ENCODE measurements at places on chromosomes 4 and X.

DNA sequence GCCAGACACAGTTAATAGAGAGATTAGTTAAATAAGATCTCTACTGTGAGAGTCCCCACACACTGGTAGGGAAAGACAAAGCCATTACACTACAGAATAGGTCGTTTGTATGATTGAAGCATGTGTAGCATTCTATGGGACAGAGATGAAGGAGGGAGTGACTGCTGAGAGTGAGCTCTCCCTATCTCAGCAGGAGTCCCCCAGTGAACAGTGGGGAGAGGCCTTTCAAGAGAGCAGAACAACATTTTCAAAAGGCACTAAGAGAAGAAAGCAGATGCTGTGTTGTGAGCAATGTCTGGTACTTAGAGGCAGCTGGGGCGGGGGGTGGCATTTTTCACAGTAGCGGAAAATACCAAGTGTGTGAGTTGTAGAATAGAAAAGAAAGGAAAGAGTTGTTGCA is 413.6 kb downstream of the AFF2 start:
- no peak for DNase-seq

GRCh38 chrX:68659385-68659784 is 11.9 kb downstream of the STARD8 start:
- no peak for DNase-seq

DNA sequence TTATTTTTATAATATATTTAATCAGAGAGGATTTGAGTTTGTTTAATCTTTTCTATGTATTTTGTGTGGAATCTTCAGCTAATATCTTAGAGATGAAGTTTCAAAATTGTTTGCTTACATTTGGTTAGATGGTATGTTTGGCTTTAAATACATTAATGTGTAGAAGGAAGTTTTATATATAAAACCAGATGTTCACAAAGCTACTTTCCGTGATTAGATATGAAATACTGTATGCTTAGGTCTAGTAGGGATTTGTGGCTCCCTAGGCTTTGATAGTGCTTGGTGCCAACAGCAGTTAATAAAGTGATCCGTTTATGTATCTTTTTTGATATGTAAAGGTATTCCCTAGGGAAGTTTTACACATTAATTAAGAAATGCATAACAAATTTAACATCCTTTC is 223.0 kb downstream of the ARHGAP10 start:
- DNase-seq, result no peak

DNA sequence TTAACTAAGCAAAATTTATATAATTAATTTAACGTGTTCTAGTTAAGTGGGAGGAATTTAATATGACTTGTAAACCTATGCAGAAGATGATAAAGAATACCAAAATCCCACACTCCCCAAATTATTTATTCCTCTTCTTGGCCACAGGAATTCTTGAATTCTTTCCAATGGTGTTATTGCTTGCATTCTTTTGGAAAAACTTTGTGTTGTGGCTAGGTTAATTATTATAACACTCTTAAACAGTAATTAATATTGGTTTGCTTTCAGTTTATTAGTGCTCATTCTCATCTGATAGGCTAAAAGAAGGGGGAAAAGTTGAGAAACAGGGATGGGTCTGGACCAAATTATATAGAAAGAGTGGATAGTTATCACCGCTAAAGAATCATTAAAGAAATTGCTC is 141.5 kb upstream of the PABPC4L start:
- DNase-seq, result no peak

- DNase-seq, result no peak
Measured at GRCh38 chrX:74511704-74512103, 90.4 kb downstream of the SLC16A2 start.

DNA sequence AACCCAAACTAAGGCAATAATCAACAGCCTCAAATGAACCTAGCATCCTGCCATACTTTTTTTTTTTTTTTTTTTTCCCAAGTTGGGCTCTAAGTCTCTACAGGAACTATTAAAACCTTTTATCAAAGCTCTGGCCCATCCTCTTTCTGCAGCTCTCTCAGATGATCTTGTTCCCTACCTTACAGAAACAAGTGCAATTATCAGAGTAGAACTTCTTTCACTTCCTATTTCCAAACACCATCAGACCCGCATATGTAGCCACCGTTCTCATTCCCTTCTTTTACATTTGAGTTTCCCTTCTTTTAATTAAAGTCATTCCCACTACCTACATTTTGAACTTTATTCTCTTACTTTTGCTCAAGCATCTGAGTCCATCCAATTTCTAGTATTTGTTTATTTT is 690.6 kb downstream of the DMD start:
- no peak for DNase-seq

- no peak for DNase-seq
Measured at GRCh38 chrX:129759576-129760061, 20.1 kb upstream of the SASH3 start.

- no peak for DNase-seq
Measured at GRCh38 chrX:68429216-68429615, 4.1 kb downstream of the OPHN1 start.

DNA sequence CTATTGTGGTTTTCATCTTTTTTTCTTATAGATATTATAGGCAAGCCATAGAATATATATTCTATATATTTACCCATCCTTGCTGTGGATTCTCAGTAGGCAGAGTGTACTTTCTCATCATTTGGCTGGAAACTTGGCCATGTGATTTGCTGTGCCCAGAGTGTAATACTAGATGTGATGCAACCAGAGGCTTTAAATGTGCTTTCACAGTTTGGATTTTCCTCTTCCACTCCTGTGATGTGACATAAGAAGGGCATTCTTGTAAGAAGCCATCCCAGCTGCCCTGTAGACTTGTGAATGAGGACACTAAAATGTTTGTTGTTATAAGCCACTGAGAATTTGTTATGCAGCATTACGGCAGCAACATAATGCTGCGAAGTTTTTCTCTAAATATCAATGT is 10.4 kb upstream of the HPGDS start:
- no peak for DNase-seq

DNA sequence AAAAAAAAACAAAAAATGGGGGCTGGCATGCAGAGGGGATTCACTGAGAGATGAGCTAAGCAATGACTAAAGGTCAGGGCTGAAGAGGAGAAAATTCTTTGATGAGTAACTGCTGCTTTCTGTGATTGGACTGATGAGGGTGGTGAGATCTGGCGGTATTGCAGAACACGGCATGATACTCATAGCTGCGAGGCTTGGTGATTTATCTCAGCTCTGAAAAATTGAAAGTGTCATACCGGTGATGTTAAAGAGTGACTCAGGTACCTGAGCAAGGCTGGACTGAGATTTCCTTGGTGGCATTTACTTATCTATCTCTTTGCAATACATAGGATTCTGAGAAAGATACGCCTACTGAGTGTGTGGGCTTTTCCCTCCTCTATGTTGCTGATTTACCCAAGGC is 204.1 kb upstream of the DDX53 start:
- DNase-seq, result no peak

GRCh38 chr4:124846306-124846705 is 133.8 kb upstream of the ANKRD50 start:
- DNase-seq, result no peak

DNA sequence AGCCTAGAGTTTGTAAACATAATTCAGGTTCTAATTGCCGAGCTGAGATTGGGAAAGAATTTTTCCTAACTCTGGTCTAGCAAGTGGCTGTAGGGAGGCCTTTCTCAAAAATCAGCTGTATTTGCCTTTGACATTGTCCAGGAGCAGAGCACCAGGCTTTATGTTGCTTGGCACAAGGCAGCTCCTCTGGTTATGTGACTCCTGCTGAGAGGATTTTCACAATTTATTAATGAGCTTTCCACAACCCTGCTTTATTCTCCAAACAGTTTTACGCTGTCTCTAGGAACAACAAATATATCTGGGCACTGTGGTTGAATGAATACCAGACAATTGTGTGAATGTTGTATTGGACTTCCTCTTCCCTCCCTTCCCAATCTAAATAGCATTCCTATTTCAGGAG is 14.9 kb downstream of the LSM6 start:
- no peak for DNase-seq

DNA sequence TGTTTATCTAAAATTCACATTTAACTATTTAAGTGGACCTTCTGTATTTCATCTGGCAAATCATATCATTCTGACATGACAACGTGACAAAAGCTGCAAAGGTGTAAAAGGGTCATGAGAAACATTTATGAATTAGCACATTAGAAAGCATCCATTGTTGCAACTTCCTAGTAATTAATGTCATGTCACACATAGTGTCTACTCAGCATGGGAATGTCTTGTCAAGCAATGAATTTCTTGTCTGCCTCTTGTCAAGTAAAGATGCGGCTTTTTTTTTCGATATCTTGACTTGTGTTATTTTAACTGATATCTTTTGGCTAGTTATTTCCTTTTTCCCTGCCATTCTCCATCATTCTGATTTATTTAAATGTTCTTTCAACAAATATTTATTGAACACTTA is 463.5 kb upstream of the CXorf51B start:
- DNase-seq, result no peak

- DNase-seq, result no peak
Measured at GRCh38 chr4:39713691-39714090, 15.8 kb downstream of the UBE2K start.

DNA sequence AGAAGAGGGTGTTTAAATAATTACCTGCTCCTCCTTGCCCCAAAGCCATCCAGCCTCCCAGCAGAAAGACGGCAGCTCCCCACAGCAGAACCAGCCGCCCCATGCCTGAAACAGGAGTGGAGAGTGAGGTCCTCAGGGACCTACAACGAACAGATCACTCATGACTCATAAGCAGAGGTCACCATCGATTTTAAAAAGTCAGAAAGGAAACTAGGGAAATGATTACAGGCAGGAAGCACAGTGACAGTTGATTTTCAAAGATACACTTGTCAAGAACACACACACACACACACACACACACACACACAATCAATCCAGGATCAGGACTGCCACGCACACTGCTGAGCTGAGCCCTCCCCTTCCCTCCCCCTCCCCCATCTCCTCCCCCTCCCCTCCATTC is at the start of gene CRLF2:
Gene CRLF2 (minus strand): TSS at position 118 of the 400 bp plus-strand sequence. CDS start 15 bp downstream, at position 103.
- DNase-seq, result no peak

GRCh38 chr4:10077483-10078335 is 38.9 kb downstream of the WDR1 start:
- no peak for DNase-seq

DNA sequence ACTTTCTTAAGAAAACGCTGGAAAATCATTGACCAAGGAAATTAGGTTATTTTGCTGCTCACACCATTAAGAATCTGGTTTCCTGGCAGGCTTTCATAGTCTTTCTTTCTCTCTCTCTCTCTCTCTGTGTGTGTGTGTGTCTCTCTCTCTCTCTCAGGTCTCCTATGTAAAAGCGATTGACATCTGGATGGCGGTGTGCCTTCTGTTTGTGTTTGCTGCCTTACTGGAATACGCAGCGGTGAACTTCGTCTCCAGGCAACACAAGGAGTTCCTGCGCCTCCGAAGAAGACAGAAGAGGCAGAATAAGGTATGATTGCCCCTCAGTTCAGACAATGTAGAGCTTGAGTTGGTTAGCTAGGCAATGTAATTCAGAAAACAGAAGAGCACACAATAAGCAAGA is 161.2 kb downstream of the GLRA2 start:
- no peak for DNase-seq

DNA sequence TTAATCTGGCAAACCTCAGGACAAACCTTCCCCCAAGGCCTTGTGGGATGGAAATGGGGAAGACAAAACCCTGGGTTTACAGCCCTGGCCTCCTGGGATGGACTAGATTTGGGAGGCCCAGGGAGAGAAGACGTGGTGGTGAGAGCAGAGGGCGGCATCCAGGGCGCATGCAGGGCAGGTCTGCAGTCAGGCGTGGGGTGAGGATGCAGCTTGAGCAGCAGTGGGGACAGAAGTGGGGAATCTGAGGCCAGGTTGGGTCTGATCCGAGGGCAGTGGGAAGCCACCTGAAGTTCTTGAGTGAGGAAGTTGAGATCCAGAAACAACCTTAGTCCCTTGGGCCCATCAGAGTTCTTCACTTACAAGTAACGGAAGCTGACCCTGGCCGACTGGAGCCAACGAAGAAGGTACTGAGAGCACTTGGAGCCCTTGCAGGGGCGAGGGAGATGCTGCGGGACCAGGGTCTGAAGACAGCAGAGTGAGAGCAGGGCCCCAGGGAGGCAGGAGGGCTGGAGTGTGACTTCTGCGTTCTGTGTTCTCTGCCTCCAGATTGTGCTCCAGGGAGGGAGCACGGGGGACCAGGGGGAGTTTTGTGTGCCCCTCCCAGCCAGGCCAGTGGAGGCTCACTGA is 42.0 kb upstream of the GPR78 start:
- DNase-seq, result no peak

GRCh38 chr4:38105475-38106220 is 145.4 kb downstream of the PTTG2 start:
- no peak for DNase-seq

DNA sequence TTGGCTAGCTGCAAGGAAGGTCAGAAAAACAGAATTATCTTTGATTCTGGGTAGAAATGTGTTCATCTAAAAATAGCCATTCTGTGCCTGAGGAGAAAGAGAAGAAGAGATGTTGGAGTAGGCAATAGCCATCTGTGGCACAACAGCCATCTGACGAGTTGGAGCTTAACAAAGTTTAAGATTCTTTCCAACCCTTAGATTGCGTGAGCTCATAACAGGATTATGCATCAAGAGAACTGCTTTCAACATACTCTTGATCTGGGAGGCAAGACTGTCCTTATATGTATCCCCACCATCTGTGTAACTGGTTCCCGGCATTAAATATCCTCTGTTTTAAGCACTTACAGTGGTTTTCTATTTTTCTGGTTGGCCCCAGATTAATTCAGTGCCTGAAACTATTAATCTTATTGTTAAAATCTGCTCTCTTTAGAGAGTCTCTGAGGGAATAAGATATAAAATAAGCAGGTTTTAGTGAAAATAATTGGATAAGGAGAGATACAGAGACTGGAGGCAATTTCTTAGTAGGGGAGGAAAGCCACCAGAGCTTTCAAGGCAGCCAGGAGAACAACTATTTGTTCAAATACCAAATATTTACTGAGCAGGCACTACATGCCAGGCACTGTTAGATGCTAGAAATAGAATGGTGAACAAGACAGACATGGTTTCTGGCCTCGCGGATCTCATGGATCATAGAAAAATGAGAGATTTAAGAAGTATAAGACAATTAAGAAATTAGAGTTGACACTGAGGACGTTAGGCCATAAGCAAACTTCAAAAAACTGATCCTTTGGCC is 398.0 kb downstream of the SMARCA1 start:
- no peak for DNase-seq

- no peak for DNase-seq
Measured at GRCh38 chr4:7199129-7199725, 6.9 kb downstream of the SORCS2 start.

Measured in cortex of kidney (tissue), 1 donor.